ENCODE measurements at places on chromosomes 4 and X. TPM values are rescaled to one million over a fixed set of nuclear protein-coding genes. Genes with fewer than 3 reads are reported as not detected.

The SLC10A6 gene
- total RNA-seq: not detected

The TCEAL2 gene
- total RNA-seq: 0.25 TPM

The ZNF41 gene
- total RNA-seq: 5.1 TPM

The CORIN gene
- total RNA-seq: 0.49 TPM

The PDZD4 gene
- total RNA-seq: under 0.01 TPM

The TMEM150C gene
- total RNA-seq: 3.8 TPM

The RAPGEF2 gene
- 24.7 TPM for total RNA-seq

The CWH43 gene
- total RNA-seq: not detected

The SPANXD gene
- total RNA-seq: not detected

The ERVMER34-1 gene
- total RNA-seq: 1.8 TPM

The SHOX gene
- not detected for total RNA-seq

The TCEAL6 gene
- not detected for total RNA-seq

The C1QTNF7 gene
- not detected for total RNA-seq

The SMIM10L2A gene
- total RNA-seq: 2.3 TPM

The SSX4 gene
- total RNA-seq: not detected

The BEND4 gene
- total RNA-seq: under 0.01 TPM

The PPARGC1A gene
- total RNA-seq: 4.2 TPM

The CD38 gene
- total RNA-seq: under 0.01 TPM

The FREM3 gene
- total RNA-seq: not detected

The DHRSX gene
- 31.4 TPM for total RNA-seq

The ZNF182 gene
- 2.3 TPM for total RNA-seq

The GPR143 gene
- 27.1 TPM for total RNA-seq

The OTC gene
- total RNA-seq: not detected

The CYBB gene
- total RNA-seq: not detected

The SUPT20HL1 gene
- total RNA-seq: not detected

The SMIM10 gene
- total RNA-seq: 5.5 TPM

The CTAG2 gene
- 2.8 TPM for total RNA-seq

The SRPK3 gene
- not detected for total RNA-seq

The IL2 gene
- total RNA-seq: not detected

The HSD17B13 gene
- total RNA-seq: not detected

The MAGEC2 gene
- not detected for total RNA-seq

The EPHA5 gene
- 0.25 TPM for total RNA-seq

The PCYT1B gene
- total RNA-seq: 0.51 TPM

The FGFBP1 gene
- total RNA-seq: 0.16 TPM

The MAGEA1 gene
- not detected for total RNA-seq

All from mesangial cell (primary cell).